NCI-H524 treated with DMSO at 0.1 percent for 48 hours (cell line): ENCODE measurements at places on chromosomes 1 and 21.

DNA sequence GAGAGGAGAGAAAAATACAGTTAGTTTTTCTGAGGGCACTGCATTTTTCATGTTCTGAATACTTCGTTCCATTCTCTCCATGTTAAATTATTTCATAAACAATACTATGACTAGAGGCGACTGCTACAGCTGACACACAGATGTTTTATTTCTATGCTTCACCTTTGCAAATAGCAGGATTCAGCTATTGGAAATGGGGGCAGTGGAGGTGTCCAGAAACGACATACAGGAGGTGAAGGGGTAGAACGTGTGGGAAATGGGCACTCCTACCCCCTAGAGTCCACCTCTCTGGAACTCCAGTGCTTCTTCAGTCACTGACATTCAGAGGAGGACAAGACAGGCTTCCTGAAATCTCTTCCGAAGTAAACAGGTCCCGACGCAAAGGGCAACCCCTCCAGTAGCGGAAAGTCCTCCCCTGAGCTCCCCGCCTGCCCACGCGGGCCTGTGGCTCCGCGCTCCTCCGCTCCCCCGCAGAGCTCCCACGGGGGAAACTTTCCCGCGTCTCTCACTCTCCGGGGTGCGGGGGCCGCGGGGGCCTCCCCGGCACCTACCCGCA is 480 bp downstream of the DPYD start:
- no peak for DNase-seq

DNA sequence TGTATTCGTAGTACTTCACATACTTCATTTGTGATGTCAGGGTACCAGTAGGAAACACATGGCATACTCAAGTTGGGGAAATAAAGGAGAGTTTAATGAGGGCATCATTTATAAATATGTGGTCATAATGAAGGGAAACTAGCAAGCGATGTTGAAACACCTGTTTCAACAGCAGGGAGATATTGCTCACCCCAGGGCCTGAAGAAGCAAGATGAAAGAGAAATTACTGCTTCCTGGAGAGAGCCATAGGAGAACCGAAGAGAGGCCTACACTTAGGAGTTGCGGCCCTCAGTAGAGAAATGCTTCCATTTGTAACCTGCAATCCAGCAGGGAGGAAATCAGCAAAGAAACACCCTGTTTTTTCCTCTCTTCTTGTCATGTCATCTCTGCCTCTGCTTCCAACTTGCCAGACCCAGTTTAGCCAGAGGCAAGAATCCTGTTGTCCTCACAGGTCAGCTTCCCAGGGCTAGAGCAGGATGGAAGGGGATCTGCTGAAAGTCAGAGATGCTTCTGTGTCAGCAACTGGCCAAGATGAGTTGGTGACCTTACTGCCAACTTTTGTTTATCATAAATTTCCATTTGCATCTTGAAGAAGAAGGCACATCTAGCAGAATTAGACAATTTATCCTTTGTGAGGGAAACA is 67.6 kb upstream of the TSPAN2 start:
- no peak for DNase-seq

GRCh38 chr1:54081306-54082270 is 28.2 kb downstream of the TCEANC2 start:
- DNase-seq, result no peak

GRCh38 chr1:13960375-13960987 is 260.5 kb downstream of the PRDM2 start:
- DNase-seq, result no peak

DNA sequence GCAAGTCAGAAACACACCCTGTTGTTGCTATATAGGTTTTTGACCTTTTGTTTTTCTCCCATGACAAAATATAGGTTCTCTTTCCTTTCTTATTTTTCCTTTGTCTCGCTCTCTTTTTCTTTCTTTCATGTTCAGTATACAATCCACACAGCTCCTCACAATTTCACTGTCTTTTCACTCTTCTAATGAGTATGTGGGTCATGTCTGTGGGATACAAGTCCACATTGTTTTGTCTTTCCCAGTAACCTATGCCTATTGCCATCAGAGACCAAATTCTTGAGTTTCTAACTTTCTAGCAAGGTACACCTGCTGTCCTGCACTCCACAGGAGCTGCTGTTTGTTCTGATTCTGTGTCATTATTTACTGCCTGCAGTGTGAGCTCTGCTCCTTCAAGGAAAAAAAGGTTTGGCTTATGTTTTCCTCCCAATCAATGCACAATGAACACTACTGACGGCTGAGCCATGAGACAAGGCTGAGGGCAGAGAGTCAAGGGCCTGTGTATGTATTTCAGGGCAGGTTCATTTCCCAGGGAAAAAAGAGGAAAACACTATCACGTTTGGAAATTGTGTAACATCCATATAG is 453.8 kb downstream of the NEGR1 start:
- no peak for DNase-seq

- no peak for DNase-seq
These were observed 75.0 kb upstream of the MRPS6 start for GRCh38 chr21:33998402-33998801.
